Stimulated activated CD4-positive, alpha-beta T cell treated with anti-CD3 and anti-CD28 coated beads, Interleukin-1b, Interleukin-23, amount 100 ng/mL, for 1 hour (primary cell): ENCODE measurements at places on chromosomes 2 and 18.

GRCh38 chr18:72672364-72673184 lies 128.4 kb upstream of the CBLN2 start:
- no peak for DNase-seq

- no peak for DNase-seq
Observed at GRCh38 chr2:227864161-227864756, 7.2 kb upstream of the DAW1 start.

GRCh38 chr18:75104483-75104882 lies 104.5 kb downstream of the PTGR3 start:
- DNase-seq: no peak

DNA sequence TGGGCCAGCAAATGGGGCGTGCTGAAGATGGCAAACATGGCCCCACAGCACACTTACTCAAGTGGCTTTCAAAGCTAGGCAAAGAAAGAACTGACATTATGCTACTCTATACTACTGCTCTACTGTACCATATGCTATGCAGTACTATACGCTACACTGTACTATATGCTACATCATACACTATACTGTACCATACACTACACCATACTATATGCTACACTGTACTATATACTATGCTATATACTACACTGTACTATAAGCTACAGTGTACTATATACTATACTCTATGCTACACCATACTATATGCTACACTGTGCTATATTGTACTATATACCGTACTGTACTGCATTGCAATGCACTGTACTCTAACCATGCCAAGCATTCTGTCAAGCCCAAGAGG lies 243.7 kb upstream of the TMEM200C start:
- DNase-seq: no peak

GRCh38 chr2:233600386-233600785 lies 17.0 kb upstream of the UGT1A8 start:
- DNase-seq: no peak

DNA sequence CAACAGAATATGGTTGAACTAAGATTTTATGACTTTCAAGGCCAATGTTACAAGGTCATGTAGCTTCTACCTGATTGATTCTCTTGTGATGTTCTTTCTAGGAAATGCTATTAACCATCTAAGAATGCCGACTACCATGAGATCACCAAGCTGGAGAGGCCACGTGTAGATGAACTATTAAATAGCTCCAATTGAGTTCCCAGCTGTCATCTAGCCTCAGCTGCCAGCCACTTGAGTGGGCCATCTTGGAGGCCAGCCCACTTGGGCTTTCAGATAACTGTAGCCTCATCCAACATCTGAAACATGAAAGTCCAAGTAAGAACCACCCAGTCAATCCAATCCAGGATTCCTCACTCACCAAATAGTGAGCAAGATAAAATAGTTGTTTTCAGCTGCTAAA lies 376.9 kb upstream of the TMEFF2 start:
- DNase-seq: no peak

GRCh38 chr2:148896136-148896535 lies 21.1 kb downstream of the KIF5C start:
- no peak for DNase-seq

DNA sequence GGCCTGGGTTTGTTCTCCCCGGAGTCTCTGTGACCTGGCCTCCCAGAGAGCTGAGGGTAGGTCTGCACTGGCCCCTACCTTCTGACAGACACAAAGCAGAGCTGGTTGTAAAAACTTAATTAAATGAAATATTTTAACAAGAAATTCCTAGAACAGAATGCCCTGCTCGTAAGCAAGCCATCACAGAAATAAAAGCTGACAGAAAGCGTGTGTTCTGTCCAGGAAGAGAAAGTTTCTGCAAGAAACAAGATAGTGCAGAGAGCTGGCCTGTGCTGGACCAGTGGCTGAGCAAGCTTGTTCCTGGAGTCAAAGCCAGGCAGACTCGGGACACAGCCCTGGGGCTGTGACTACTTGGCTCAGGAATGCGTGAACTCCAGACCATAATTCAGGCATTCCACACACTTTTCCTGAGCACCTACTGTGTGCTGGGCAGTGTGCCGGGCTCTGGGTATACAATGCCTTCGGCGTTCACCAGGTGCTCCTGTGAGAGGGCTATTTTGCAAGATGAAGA lies 51.6 kb downstream of the APOB start:
- DNase-seq: no peak

DNA sequence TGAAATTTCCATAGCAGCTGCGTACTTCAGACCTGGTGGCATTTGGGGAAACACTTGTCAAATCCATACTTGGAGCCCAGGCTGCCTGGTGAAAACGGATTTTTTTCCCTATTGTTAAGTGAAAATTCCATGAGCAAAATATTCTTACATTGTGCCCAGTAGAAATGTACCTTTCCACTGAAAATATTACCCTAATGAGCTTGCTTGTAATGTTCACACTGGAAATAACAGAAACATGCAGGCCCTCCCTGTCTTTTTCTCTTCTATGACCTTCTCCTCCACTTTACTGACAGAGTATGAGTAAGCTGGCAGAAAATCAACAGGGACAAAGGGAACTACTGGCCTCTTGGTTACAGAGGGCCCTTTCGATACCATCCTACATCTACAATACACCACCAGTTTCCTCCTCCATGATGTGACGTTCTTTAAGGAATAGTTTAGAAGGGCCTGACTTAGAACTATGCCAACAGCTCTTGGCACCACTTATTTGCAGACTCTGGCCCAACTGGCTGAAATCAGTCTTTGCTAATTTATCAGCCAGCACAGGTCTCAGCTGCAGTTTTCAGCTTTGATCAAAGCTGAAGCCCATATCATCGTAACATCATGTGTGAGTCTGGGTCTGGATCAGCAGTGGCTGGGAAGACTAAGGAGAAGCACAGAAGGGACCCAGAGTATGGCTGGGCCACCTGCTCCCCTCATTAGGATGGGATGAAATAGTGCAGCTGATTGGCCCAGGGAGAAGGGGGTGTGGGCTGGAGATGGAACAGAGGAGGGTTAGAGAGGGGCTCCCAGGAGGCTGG lies 272.2 kb upstream of the ID2 start:
- no peak for DNase-seq
